ENCODE measurements at places on chromosomes 13 and 19.

DNA sequence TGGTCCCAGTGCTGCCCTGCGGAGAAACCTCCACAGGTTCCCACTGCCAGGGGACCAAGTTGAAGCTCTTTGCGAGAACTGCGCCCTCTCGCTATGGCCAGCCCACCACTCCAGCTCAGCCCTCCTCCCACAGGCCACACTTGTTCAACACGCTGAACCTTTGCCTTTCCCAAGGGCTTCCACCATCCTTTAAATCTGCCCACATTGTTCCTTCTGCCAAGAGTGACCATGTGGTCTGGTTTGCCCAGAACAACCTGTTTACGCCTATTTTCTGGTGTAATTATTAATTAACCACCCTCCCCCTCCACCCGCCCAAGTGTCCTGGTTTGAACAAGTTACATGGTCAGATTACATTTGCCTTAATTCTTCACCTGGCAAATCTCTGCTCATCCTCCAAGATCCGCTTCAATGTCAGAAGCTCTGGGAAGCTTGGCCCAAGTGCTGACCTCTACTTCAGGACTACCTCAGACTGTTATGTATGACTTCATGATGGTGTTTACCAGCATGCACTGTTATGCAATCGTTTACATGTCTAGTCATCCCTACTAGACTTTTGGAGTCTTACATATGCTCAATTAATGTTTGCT lies 12.0 kb upstream of the USP12 start:
- no peak for DNase-seq

DNA sequence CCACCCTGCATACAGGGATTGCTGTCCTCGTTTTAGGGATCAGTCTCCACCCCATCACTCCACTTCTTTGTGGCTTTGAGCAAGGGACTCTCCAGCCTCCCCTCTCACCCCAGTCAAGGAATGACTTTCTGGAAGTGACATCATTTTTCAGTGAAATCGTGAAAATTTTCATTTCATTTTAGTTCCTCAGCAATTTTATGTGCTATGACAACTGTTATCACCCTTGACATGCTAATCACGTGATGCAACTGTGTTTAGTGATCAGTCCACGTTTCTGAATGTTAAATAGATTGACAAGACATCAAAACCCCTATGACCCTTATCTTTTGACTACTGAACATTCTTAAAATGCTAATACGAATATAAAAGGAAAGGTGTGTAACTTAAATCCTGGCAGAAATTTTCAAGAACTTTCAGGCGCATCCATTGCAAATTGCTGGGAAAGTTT lies 8.0 kb downstream of the C19orf81 start:
- no peak for DNase-seq

DNA sequence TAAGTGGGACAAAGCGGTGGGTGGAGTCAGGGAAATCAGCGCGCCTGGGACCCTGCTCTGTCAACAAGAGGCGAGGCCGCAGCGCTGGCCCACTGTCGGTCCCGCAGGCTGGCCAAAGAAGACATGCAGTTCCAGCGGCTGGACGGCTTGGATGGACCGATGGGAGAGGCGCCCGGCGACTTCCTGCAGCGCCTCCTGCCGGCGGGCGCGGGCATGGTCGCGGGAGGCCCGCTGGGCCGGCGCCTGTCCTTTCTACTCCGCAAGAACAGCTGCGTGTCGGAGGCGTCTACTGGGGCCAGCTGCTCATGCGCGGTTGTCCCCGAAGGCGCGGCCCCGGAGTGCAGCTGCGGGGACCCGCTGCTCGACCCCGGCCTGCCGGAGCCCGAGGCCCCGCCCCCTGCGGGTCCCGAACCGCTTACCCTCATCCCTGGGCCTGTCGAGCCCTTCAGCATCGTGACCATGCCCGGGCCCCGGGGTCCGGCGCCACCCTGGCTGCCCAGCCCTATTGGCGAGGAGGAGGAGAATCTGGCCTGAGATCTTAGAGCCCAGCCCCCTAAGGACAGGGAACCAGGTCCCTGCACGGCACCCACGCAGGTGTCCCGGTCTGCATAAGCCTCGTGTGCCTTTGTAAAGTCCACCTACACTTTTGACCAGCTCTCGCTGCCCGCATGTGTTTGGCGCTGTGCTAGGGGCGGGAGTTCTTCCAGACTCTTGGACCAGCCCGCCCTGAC lies 6.1 kb downstream of the BEST2 start:
- DNase-seq = no peak

GRCh38 chr19:28523619-28524018 lies 689.3 kb downstream of the UQCRFS1 start:
- DNase-seq = no peak

DNA sequence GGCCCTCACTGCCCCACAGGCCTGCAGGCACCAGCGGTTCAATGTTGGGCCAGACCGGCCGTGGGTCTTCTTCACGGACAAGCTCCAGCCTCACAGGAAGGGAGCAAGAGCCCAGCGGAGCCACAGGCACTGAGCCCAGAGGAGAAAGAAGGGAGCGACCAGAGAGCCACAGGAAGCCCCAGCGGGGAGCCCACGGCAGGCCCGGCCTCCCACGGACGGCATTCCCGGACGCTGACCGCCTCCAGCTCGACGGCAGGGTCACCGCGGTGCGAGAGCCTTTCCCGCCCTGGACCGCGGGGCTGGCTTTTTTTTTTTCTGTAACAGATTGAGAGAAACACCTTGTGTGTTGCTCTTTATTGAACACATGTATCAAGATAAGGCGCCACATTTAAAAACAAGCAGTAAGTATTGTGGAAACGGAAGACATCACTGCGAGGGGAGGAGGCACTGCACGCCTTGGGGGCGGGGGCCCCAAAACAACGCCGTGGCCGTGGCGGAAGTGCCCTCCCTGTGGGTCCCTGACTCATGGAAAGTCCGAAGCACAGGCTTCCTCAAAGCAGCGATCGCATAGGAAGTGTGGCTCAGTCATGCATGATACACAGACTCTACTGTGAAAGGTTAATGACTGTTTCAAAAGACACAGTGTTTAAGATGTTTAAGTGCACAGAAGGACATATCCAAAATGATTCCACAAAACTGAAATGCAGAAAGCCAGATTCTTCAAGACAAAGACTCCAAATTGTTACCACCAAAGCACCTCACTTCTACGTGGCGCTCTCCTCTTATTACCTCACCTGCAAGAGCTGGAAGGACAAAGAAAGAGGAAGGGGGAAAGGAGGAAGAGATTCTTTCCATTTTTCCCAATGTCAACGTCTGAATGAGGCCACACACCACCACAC lies 3.5 kb downstream of the RASA3 start:
- DNase-seq = no peak

GRCh38 chr13:23575632-23576031 lies 5.4 kb downstream of the TNFRSF19 start:
- no peak for DNase-seq

All from NCI-H1417 treated with DMSO at 0.1 percent for 48 hours (cell line).